ENCODE measurements at places on chromosomes 5 and 9. TPM values are rescaled to one million over a fixed set of nuclear protein-coding genes. Genes with fewer than 3 reads are reported as not detected.

Gene RRAGA
- 129 TPM for total RNA-seq

Gene INSL4
- 17.0 TPM for total RNA-seq

Gene DAB2IP
- total RNA-seq, result 10.8 TPM

Gene PCAT7
- 0.78 TPM for total RNA-seq

Gene C5orf63
- 4.3 TPM for total RNA-seq

Gene FOXD4L5
- total RNA-seq, result not detected

Gene PRSS3
- 13.6 TPM for total RNA-seq

Gene CCL21
- total RNA-seq, result not detected

Gene TNC
- total RNA-seq, result 0.68 TPM

Gene KCNV2
- not detected for total RNA-seq

Gene TBC1D2
- 8.2 TPM for total RNA-seq

Gene FIBCD1
- total RNA-seq, result 6.5 TPM

Gene MARCOL
- total RNA-seq, result not detected

Gene PANK3
- total RNA-seq, result 17.1 TPM

Gene PRDM9
- not detected for total RNA-seq

Gene OR1Q1
- not detected for total RNA-seq

Gene GADD45G
- total RNA-seq, result 0.46 TPM

Gene RETREG1
- 3.8 TPM for total RNA-seq

Gene PAM
- total RNA-seq, result 31.6 TPM

Gene TRUB2
- total RNA-seq, result 49.8 TPM

Gene PCDHA1
- total RNA-seq, result 0.10 TPM

Gene FAM81B
- not detected for total RNA-seq

Gene AFF4
- 21.0 TPM for total RNA-seq

Gene RALGPS1
- total RNA-seq, result 1.8 TPM

Gene CKMT2
- not detected for total RNA-seq

Gene FOXD4L4
- not detected for total RNA-seq

Gene OLFML2A
- total RNA-seq, result 17.8 TPM

Gene ENTPD8
- total RNA-seq, result 0.24 TPM

Gene SEMA4D
- 4.9 TPM for total RNA-seq

Gene PCDHB12
- total RNA-seq, result 0.04 TPM

Gene PCDHGB2
- total RNA-seq, result 0.08 TPM

Gene F12
- 25.2 TPM for total RNA-seq

Gene BNC2
- 4.1 TPM for total RNA-seq

Gene TMEM141
- 77.2 TPM for total RNA-seq

Gene POC5
- total RNA-seq, result 12.1 TPM

Gene ABLIM3
- total RNA-seq, result 19.5 TPM

Gene PFN3
- total RNA-seq, result not detected

Gene VAV2
- 48.7 TPM for total RNA-seq

Gene NEUROG1
- total RNA-seq, result not detected

Gene PRRT1B
- 0.70 TPM for total RNA-seq

Gene HMGCR
- total RNA-seq, result 25.8 TPM

Gene SPINK4
- total RNA-seq, result not detected

Gene CDC25C
- total RNA-seq, result 10.1 TPM

Gene SLC36A2
- not detected for total RNA-seq

Gene PCDHAC1
- 1.5 TPM for total RNA-seq

Gene CDX1
- not detected for total RNA-seq

Gene CAVIN4
- 0.42 TPM for total RNA-seq

Gene SCGB3A2
- total RNA-seq, result not detected

Gene DNAH5
- 1.3 TPM for total RNA-seq

Gene NOXA1
- 0.78 TPM for total RNA-seq

Gene TRIP13
- total RNA-seq, result 68.0 TPM

Gene GRM6
- total RNA-seq, result not detected

Gene ECM2
- total RNA-seq, result 0.24 TPM

Gene PCA3
- not detected for total RNA-seq

Gene CHSY3
- 0.13 TPM for total RNA-seq

Gene WNT8A
- total RNA-seq, result not detected

Gene IL5
- total RNA-seq, result not detected

Gene GPX8
- 36.3 TPM for total RNA-seq
